Inflammatory macrophage (primary cell): ENCODE measurements at places on chromosomes 2 and 18.
A peak's percentile ranks its signal among the peaks of the same experiment; 100 is the strongest.

- DNase-seq: peak; percentile 38
Measured at GRCh38 chr2:62306751-62307468, 111.0 kb downstream of the B3GNT2 start.

GRCh38 chr2:134178138-134178877 lies 75.6 kb upstream of the MGAT5 start:
- DNase-seq: peak; percentile 38

GRCh38 chr2:202249521-202250253 lies 11.3 kb upstream of the SUMO1 start:
- DNase-seq: no peak

GRCh38 chr2:184599054-184599871 lies 934 bp downstream of the ZNF804A start:
- peak; percentile 80 for DNase-seq

DNA sequence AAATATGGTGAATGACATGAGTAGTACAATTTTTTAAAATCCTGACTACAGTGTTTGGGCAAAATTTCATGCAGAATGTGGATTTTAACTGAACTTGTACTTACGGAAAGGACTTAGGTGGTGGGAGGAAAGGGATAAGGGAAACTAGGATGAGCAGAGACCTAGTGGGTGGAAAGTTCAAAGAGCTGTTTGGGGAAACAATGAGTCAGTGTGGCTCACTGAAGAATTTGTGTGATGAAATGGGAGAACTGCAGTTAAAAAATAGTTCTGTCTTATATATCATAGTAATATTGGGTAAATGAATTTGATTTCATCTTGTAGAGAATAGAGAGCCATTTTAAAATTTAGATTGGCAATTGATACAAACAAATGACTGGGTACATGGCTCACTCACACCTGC lies 220.1 kb upstream of the CTAGE1 start:
- DNase-seq: no peak

DNA sequence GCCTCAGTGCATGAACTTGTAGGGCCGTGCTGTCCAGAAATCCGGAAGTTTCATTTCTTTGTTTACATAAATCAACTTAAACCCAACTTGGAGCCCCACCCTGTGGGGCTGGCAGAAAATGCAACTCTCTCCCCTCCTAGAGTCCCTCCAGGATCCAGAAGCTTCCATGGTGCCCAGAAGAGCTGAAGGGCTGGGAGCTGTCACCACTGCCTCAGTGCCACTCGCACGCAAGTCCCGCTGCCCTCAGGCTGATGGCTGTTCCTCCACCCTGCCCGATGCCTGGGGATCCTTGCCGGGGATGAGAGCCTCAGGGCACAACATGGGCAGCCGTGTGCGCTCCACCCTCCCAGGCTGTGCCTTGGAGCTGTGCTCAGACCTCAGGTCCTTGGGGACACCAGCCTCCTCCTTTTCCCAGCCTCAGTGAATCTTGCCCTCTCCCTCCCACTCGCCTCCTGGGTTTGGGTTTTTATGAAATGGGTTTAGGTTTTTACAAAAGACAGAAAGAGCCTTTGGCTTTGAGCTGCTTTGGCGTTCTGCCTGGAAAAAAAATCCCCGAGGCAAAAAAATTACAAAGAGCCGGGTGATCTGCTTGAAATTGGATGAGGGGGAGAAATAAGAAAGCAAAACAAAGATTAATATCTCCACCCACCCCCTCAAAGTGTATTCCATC lies 155.2 kb downstream of the TWIST2 start:
- DNase-seq: no peak

DNA sequence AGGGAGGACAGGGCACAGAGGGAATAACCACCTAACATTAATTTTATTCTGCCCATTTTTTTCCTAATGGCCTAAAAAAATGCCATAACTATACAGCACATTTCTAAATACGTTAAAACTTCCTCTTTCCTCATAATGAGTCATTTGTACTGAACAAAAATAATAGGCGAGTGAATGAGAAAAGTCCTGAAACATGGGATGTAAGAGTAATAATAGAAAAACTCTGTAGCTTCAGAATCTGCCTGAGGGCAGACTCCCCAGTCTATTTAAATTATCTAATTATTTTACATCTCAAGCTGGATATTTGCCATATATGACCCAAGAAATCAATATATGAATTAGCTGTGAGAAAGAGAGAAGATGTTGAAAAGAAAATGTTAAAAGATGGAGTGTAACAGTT lies 285.1 kb downstream of the TMX3 start:
- no peak for DNase-seq
